ENCODE measurements at places on chromosomes 1 and 21.

DNA sequence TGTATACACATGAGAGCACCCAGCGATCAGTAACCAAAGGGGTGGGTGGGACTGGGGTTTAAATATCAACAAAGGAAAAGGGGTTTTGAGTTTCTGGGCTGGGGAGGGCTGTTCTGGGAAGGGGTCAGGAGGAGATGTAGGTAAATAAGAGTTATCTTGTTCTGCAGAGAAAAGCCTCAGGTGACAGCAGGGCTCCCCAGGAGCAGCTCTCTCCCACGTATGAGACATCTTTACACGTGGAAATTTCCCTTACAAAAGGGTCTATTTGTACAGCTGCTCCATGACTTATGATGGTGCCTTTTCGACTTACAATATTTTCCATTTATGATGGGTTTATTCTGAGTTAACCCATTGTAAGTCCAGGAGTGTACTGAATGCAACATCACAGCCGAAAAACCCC is 16.3 kb upstream of the PADI2 start:
- DNase-seq, result no peak

DNA sequence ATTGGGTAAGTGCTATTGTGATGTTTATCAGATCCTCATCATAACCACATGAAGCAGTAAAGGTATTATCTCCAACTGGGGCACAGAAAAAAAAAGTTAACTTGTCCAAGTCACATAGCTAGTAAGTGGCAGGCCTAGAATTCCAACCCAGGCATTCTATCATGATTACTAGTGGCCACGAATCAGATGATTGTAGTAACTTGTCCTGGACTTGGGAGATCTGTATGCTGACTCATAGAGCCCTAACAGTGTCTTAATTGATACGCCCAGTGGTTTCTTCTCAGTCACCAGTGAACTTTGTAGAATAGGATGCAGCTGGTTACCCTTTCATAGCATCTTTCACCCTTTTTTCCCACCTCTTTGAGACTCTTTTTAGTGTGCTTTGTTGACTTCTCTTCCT is 91.1 kb upstream of the UBE2U start:
- no peak for DNase-seq

GRCh38 chr1:36035154-36035553 is 48.7 kb upstream of the TEKT2 start:
- DNase-seq, result no peak

GRCh38 chr1:184953600-184954219 is 20.6 kb downstream of the NIBAN1 start:
- DNase-seq, result no peak

DNA sequence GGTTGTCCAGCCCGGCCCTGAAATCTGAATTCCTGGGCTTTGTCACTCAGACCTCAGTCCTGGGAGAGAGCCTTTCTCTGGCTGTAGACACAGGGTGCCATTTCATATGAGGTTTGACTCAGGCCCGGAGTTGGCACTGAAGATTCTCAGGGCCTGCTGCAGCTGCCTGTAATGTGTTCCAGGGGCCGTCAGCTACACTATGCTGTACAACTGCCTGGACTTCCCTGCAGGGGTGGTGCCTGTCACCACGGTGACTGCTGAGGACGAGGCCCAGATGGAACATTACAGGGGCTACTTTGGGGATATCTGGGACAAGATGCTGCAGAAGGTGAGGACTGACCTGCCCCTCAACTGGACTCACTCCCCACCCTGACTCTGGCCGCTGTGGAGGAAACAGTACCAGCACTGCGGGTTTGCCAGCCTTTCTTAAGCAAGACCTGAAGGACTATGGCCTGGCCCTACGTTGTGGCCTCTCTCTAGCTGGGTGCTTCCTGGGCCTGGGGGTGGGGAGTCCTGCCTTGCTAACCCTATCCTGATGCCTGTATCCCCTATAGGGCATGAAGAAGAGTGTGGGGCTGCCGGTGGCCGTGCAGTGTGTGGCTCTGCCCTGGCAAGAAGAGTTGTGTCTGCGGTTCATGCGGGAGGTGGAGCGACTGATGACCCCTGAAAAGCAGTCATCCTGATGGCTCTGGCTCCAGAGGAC is 18.9 kb downstream of the FAAH start:
- no peak for DNase-seq

- DNase-seq, result no peak
Measured at GRCh38 chr1:27652111-27652864, 17.3 kb upstream of the FGR start.

- DNase-seq, result peak; percentile 78
Measured at GRCh38 chr1:36161641-36162531, 5.9 kb downstream of the MAP7D1 start.

DNA sequence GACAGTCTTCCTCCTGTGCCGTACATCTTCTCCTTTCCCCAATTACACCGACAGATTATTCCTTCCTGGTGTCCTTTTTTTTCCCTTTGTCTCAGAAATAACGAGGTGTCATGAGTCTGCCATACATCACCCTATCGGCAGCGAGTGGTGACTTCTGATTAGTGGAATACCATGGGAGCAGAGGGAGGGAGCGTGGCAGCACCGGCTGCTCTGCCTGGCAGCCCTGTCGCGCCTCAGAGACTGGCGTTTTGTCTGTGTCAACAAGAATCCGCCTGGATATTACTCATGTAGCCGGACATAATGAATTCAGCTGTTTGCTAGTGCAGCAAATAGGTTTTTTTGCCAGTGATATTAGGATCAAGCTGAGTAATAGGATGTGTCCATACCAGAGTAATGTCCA is 51.8 kb downstream of the UTP25 start:
- DNase-seq, result no peak

DNA sequence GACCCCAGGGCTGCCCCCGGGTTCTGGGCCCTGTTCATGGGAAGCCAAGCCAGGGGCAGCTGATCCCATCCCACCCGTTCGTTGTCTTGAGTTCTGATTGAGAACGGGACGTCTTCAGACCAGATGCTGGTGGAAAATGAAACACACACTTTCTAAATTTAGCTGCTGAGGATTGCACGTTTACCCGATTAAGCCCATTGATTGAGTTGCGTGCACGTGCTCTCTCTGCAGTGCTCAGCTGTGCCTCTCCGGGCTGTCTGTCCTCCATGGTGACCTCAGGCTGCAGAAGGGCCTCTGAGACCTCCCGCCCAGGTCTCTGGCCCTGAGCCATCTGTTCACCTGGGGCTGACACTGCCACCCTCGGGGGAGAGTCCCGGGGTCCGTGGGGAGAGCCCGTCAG is 27.0 kb upstream of the PEX10 start:
- DNase-seq, result no peak

DNA sequence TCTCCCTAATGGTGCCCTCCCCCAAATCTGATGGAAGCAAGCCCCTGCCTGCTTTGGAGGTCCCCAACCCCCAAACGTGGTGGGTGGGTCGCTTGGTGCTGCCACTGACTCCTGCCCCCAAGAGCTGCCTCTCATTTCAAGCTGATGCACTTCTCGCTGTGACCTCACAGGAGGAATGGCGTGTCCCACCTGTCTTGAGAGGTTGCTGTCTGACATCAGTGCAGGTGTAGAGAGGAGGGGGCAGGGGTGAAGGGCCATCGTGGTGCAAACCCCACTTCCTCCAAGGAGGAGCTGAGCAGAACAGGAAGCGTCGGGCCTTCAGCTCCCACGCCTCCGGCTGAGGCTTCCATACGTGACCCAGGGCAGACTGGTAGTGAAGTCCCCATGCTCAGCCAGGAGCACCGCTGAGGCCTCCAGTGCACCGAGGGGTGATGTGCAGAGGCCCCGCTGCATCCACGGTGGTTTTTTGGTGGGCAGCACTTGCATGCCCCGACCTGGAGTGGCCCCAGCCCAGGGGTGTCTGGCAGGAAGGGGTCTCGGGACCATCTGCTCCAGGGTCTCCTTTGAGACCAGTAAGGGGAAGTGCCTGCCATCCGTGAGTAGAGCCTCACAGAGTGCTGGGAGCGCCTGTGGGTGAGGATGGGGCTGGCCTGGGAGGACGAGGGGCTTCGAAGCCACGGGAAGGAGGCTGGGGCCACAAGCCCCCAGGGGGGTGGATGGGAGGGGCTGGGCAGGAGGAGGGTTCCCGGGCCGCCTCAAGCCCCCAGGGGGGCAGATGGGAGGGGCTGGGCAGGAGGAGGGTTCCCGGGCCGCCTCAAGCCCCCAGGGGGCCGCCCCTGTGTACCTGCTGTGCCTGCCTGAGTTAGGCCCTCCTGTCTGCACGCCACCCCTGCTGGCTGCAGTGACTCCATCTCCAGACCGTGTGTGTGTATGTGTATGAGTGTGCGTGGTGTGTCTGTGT is 39.8 kb downstream of the WDR4 start:
- peak; percentile 41 for DNase-seq

- no peak for DNase-seq
Measured at GRCh38 chr1:84225646-84226045, 75.9 kb upstream of the SAMD13 start.

DNA sequence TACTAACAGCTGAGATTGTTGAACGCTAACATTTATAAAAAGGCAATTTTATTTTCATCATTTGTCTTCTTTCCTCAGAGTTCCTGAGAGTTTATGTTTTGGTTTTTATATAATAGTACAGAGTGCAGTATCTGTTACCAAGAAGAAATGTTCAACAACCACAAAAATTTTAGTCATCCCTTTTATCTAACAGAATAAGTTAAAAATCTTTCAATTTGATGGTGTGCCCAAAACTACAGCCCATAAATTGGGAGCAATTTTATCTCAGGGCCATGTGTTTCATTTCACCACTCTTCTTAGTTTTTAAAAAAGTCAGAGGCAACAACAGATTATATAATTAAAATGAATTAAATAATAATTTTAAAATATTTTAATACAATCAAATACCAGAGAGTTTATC is 37.1 kb downstream of the NEXN start:
- DNase-seq, result no peak

DNA sequence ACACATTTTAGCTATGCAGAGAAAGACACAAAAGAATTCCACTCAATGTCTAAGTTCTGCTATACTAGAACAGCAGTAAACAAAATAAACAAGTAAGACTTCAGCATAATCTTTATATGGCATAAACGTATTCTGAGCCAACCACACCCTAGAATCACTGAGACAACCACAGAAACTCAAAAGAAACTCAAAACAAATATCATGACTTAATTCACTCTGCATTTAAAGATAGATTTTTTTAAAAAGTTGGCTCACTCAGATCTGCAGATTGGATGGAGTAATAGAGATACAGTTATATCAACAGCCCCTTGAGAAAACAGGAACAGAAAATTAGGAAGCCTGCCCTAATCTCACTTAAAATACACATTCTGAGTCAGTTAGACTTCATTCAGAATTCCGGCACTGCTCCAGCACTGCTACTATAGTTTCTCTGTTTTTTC is 95.0 kb downstream of the COL24A1 start:
- DNase-seq, result no peak

DNA sequence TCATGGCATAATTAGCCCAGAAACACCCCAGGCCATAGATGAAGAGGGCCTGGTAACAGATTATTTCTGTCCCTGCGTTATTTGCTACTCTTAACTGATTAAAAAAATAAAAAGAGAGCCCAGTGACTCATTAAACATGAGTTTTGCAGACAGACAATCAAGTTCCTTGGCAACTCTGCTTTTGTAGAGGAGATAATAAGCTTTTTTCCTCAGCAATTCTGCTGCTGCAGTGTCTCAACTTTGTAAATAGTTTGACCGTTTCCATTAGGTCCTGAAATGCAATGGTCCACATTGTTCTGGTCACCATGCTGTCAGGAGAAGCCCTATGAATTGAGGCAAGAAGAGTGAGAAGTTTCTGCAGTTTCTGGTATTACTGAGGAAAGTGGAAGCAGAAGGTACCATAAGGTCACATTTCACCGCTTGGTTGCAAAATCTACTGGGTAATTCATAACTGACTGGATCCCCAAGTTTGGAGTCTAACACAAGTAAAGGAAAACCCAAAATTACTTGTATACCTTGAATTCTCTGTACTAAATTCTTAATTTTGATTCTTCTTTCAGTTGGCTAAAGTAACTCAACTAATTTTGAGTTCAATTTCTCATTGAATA is 139.5 kb downstream of the ZZZ3 start:
- DNase-seq, result no peak

- DNase-seq, result no peak
Measured at GRCh38 chr21:35811191-35811806, 249.0 kb downstream of the SETD4 start.
